ENCODE measurements at places on chromosomes 2 and 18.

- DNase-seq, result no peak
Measured at GRCh38 chr2:160220545-160221009, 20.5 kb upstream of the ITGB6 start.

DNA sequence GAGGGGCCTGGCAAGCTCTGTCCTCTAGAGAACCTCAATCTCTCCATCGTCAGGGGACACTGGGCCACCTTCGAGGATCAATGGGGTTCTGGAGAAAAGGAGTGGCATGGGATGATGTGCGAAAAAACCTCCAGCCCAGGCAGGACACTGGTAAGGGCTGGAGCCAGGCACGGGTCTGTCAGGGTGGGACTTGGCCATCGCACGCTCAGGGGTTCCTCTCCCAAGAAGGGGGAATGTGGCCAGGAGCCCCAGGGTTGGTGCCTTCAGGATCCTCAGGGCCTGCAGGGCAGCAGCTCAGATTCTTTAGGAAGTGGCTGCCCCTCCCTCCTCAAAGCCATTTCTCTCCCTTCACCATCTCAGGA is 46.8 kb upstream of the PLB1 start:
- DNase-seq, result no peak

- no peak for DNase-seq
Measured at GRCh38 chr2:64722291-64723044, 68.8 kb upstream of the SERTAD2 start.

GRCh38 chr18:64807560-64807959 is 658.7 kb upstream of the LINC00305 start:
- no peak for DNase-seq

- no peak for DNase-seq
Measured at GRCh38 chr2:32119161-32119560, 46.5 kb upstream of the SLC30A6 start.

GRCh38 chr2:110140401-110140800 is 24.8 kb upstream of the MALL start:
- DNase-seq, result no peak

DNA sequence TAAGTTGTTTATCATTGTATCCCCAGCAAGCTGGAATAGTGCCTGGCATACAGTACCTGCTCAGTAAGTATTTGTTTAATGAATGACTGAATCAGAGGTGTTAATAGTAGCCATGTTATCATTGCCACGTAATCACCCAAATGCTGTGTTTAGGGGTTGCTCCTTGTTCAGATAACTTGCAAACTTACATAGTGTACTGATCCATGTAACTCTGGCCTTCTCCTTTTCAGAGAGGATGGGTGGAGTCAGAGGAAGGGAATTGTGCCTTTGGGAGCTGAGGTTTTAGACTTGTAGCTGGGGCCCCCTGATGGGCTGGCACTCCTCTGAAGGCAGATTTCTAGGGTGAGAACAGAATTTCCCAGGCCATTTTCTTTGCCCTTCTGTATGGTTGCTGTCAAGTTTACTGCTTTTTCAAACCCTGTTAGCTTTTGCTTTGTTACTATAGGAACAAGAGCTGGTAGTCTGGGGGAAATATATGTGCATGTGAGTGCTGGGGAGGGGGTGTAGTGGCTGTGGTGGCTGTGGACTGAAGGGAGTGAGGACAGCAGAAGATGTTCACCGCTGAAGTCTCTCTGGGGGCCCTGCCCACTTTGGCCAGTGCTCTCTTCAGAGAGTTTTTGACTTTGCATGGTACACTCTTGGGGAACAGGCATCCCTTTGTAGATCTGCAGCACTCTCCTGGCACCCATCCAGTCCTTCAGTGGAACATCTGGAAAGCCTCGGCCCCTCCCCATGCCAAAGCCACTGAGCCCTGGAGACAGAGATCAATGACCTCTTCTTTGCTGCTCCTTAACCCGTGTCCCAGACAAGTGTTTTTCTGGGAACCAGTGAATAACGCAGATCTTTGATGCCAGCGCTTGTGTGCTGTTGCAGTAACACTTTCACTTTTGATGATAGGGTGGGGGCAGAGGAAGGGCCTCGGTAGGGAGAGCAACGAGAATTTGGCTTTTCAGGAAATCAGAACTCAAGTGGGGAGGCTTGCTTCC is 209.0 kb downstream of the PRKCE start:
- peak; percentile 41 for DNase-seq

DNA sequence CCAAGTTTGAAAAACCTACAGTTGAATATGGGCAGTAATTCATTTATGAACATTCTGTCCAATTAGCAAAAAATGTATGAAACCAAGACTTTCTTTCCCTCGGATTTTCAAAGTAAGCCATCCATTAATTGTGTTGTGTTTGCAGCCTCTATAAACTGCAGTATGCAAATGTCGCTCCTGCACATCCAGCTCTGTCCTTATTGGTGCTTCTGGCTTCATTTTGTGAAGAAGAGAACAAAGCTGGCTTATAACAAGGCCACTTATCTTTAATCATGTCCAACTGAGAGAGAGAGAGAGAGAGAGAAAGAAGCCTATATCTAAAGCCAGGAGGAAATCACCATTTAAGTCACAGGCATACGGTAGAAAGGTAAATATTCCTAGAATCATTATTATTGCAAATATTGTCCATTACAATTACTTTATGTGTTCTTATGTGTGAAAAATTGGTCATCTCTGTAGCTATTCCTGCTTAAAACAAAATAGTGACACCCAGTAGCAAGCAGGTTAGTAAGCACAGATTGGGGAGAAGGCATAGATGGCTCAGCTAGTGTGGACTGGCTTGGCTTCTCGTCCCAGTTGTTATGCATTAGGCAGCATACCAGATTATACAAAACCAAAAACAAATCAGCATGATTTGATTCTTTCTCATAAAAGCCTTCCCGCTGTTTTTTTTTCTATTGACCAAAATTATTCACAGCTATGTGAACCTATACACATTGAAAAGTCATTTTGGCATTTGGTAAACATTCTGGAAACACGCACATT is 726.4 kb upstream of the SOX11 start:
- DNase-seq, result no peak

DNA sequence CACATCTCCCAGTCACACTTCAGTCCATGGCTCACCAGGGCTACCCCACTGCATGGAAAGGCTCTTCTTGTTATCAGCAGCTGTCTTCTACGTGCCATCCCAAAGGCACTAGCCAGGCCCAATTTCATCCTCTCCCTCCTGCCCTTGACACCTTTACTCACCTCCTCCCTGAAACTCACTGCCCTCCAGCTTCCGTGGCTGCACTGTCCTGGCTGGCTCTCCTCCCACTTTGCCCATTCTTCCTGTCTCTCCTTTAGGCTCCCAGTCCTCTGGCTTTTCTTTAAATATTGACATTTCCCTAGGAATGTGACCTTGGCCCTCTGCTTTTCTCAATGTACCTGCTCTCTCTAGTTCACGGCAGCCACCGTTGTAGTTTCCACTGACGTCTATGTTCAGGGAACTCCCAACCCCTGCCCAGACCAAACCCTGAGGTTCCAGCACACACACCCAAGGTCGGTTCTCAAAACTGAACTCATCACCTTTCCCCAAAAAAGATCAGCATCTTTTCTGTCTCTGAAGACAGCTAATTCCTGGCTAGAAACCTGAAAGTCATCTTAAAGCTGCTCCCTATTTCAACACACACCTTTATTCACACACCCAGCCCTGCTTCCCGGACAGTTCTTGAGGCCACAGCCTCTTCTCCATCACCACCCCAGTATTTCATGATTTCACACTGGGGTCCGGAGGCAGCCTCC is 36.7 kb downstream of the WDFY1 start:
- no peak for DNase-seq

GRCh38 chr2:109295781-109296117 is 166.7 kb downstream of the SH3RF3 start:
- DNase-seq, result no peak

- DNase-seq, result peak; percentile 17
Measured at GRCh38 chr2:67667054-67667908, 270.1 kb downstream of the ETAA1 start.

- DNase-seq, result no peak
Measured at GRCh38 chr2:217632043-217632442, 370.8 kb downstream of the TNS1 start.

DNA sequence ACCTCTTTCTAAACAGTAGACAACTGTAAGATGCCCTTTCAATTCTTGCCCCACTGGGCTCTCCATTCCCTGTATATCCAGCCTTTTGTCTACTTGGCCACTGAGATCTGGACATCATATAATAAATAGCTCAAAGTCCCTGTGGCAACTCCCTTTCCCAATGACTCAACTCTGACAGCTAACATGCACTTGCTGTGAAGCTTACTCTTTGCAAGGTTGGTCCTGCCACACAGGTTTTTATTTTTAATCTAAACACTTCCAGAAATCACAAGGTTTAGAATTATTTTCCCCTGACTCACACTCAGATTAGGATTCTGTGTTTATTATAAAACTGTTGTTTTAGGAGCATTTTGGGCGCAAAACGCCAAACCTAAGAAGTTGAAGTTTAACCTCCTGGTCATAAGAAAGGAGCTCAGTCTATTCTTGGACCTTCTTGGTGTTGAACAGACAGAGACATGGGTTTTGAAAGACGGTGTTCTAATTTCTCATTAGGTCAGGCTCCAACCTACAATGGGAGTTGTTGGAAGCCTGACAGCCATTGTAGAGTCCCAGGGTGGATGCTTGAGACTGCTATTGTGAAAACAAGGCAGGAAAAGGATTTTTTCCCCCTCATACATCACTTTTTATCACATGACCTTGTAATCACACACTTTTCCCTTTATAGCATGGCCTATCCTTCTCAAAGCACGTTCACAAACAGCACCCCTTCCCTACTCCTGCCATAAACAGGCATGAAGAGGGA is 124.7 kb upstream of the SERPINE2 start:
- DNase-seq, result peak; percentile 70

GRCh38 chr2:107197594-107198294 is 311.8 kb upstream of the ST6GAL2 start:
- DNase-seq, result no peak

DNA sequence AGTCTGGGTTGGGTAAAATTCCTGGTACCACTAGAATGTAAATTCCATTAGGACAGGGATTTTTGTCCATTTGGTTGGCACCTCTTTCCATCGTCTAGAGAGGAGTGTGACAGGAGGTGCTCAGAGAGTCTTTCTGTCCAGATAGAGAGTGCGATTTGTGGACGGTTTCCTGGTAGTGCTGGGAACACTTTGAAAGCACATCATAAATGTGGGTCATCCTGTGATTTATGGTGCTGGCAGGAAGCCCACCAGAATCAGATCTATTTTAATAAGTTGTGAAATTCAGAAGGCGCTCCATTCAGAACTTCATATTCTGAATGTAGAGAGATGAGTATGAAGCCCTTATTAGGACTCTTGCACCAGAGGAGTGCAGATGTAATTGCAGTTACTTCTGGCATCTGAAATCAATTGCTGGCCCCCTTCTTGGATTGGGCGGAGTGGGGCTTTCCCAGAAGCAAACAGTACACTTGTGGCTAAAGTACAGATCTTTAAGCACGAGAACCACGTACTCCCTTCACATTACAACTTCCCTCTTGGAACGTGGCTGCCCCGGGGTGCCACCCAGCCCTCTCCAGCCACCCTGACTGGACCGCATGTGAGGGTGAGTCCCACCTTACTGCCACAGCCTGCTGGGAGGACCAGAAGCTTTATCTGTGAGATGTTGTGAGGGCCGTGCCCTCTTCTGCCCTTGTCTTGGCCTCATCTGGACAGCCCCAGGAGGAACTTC is 243.2 kb downstream of the MYO3B start:
- no peak for DNase-seq

DNA sequence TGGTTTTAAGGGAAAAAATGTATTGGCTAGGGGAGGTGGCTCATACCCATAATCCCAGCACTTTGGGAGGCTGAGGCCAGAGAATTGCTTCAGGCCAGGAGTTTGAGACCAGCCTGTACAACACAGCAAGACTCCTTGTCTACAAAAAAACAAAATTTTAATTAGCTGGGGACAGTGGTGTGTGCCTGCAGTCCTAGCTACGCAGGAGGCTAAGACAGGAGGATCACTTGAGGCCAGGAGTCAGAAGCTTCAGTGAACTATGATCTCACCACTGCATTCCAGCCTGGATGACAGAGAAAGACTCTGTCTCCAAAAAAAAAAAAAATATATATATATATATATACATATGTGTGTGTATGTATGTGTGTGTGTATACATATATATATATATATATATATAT is 18.5 kb downstream of the CCDC88A start:
- DNase-seq, result peak; percentile 18

DNA sequence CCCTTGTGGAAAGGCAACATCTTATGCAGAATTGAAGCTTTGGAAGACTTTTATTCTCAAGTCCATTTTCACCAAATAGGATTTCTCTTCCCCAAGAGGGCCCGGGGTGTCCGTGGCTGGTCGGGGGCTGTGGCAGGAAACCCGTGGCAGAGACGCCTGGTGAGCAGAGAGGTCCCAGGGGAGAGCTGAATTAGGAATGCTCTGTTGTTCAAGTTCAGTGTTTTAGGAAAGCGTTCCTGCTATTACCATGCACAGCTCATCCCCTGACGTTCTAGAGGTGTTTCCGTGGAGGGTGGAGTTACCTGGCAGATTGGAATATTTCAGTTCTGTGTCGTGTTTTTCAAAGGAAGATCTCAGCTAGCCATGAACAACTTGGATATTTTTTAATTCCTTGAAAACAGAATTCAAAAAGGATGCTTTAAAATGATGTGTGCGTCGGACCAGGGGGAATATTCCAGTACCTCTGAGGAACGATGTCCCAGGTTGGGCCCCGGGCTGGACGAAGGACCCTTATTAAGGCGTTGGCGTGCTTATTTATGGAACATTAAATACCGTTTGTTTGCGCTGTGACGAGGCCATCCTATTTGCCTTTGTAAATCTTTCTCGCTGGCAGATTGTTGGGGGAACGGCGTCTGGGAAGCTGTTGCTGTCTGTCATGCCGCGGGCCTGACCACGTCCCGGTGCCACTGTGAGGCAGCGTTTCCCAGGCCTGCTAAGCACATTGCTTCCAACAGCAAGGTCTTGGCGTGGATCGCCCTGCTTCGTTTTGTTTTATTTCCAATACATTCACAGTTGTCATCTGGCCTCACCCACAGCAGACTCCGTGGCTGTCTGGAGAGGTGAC is 8.2 kb downstream of the NFATC1 start:
- no peak for DNase-seq

DNA sequence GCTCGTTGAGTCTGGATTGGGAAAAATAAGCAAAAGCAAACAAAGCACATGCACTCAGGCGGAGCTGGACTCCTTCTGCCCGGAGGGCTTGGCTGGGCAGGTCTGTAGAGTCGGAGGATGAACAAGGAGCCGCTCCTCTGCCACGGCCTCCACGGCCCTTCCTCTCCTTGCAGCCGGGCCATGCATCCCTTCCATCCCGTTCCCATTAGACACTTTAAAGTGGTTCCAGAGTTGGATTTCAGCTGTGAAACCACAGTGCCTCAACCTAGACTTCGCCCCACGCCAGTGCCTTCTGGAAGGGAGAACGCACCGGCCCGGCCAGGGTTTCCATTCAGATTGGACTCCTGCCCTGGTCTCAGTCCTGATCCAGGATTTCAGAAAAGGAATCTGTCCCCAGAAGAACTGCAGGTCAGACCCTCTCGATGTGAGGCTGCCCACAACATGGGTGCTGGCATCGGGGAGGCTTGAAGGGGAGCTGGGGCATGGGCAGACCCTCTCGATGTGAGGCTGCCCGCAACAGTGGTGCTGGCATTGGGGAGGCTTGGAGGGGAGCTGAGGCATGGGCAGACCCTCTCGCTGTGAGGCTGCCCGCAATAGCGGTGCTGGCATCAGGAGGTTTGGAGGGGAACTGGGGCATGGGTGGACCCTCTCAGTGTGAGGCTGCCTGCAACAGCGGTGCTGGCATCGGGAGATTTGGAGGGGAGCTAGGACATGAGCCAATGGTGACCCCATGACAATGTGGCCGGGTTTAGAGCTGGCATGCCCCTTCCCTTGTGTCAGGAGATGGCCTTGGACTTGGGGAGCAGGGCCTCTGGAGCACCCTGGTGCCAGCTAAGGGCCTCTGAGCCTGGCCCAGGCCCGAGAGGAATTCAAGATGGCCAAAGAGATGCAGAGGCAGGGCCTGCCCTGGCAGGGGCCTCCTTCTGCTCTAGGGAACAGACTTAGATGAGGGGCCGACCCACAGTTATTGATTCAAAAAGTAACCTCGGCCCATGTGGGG is 304.5 kb downstream of the NDUFA10 start:
- DNase-seq, result peak; percentile 7
